ENCODE measurements at places on chromosomes 12 and 14.

DNA sequence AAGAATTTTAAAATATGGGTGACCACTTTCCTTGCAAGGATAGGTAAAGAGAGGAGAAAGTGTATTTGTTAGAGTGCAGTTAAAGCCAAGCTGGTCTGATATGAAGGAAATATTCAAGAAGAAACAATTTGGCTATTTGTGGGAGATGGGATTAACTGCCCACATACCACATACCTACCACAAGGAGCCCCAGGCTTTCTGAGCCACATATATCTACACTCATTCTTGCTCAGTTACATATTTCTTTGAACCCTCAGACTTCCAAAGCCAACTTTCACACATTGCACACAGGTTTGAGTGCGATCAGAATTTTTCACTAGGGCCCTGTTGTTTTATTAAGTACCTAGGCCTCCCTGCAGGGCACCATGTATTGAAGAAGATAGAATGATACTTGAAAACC is 330.2 kb downstream of the ZFP36L1 start:
- no peak for DNase-seq

DNA sequence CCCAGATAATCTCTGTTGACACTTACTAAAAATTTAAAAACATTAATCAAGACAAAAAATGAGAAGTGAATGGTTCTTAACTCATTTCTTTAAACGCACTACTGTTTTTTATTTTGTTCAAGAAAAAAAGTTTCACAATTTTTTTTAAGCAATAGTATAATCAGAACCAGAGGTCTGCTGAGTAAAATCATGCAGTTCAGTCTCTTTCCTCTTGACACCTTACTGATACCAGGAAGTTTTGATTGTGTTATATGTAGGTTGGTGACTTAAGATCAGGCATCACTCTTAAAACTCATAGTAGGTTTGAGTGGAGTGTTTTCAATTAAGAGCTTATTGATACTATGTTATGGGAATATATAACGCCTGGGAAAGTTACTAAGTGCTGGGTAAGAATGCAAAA is 121.4 kb downstream of the TRMT5 start:
- DNase-seq: no peak

DNA sequence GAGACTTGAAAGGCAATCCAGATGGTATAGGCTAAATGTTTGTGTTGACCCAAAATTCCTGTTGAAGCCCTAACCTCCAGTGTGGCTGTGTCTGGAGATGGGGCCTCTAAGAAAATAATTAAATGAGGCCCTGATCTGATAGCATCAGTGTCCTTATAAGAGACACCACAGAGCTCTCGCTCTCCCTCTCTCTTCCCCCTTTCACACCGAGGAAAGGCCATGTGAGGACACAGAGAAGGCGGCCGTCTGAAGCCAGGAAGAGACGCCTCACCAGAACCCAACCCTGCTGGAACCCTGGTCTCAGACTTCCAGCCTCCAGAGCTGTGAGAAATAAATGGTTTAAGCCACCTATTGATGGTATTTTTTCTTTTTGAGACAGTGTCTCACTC is 87.5 kb downstream of the SCARB1 start:
- no peak for DNase-seq

DNA sequence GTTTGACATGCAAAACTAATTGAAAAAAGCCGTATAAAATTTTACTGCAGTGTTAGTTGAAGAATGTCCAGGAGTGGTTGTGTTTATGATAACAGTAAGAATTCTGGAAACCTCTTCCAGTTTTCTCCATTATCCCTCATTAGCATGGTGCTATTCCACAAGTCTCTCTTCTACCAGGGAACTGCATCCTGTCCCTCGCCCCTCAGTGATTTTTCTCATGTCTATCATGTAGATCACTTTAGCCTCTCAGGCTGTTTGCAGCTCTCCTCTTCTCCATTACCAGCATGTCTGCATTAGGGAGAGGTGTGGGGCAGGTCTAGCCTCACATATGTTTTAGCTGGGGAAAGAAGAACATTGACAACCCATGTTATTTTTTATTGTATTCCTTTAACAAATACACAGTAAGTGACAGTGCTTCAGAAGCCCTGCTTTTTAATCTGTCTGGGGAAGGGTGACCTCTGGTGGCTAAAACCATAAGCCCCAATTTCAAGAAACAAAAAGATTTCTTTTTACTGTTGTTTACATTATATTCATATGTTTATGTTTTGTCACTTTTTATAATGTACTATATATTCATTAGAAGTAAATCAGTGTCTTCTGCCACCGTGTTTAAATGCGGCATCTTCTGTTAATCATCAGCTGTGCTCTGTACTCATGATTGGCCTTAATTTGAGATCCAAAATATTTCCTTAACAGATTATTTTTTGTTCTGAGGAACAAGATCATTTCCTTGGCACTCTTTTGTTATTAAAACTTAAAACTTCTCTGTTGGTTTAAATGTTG is 70.7 kb downstream of the RASSF8 start:
- DNase-seq: no peak

GRCh38 chr12:53481939-53482586 is 17.2 kb downstream of the MAP3K12 start:
- no peak for DNase-seq

GRCh38 chr12:19018302-19018970 is 111.1 kb upstream of the PLEKHA5 start:
- DNase-seq: no peak

DNA sequence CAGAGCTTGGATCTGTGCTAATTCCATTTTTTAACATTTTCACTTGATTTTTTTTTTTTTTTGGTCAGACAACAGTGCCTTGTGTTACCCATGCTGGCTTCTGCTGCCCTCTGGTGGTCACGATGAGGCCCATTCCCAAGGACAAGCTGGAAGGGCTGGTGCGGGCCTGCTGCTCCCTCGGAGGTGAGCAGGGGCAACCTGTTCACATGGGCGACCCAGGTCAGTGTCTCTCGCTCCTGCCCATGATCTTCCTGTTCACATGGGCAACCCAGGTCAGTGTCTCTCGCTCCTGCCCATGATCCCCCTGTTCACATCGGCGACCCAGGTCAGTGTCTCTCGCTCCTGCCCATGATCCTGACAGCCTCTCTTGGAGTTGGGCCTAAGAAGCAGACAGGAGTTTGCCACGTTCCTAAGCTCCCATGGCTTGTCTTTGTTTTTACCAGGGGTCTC is 59.4 kb downstream of the DGLUCY start:
- DNase-seq: peak; percentile 61

- no peak for DNase-seq
Measured at GRCh38 chr14:89672636-89673511, 255.8 kb upstream of the FOXN3 start.

DNA sequence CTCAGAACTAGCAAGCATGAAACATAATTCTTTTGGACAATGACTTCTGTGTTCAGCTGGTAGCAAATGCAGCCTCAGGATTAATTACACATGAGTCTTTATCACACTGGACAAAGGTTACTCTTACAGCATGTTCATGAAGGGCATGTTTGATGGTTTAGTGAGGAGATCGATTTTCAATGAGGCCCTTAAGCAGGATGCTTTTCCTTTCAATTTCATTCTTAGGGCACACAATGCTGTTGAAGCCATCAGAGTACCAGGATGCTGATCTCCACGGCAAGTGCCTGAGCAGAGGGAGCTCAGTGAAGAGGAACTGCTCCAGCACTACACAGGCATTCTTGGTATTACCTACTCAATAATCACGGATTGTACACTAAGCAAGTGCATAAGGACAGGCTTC is 542.0 kb downstream of the SNAPC1 start:
- no peak for DNase-seq

DNA sequence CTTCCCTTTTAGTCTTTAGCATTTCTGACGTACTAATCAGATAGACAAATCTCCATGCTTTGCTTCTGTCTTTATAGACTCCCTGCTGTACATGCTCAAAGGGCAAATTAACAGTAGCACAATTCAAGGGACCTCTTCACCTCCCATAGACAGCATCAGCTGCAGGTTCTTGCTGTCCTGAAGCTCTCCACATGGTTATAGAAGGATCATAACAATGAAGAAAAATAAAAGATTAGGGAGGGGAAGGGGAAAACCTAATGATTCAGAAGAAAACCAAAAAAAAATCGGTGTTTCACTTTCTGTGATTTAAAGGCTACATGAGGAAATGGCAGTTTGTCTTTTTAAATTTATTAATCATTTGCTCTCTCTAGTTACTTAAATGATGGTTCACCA is 155.5 kb downstream of the PTCSC3 start:
- no peak for DNase-seq

GRCh38 chr12:132772606-132773005 is 11.0 kb upstream of the ANKLE2 start:
- no peak for DNase-seq

DNA sequence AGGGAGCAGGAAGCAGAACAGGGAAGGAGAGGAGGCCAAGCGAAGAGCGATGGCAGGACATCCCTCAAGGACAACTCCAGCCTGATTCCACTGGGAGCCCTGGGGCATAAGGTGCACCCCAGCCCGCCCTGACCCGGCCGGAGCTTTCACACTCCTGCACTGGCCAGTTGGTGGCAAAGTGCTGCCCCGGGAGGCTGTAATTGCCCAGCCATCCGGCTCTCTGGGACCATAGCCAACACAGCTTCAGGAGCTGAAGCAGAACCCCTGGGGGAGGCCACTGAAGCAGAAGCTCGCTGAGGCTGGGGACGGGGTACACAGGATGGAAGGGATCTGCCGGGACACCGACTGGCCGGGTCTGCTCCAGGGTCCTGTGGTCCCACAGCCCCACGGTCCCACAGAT is 41.9 kb upstream of the BEGAIN start:
- no peak for DNase-seq

DNA sequence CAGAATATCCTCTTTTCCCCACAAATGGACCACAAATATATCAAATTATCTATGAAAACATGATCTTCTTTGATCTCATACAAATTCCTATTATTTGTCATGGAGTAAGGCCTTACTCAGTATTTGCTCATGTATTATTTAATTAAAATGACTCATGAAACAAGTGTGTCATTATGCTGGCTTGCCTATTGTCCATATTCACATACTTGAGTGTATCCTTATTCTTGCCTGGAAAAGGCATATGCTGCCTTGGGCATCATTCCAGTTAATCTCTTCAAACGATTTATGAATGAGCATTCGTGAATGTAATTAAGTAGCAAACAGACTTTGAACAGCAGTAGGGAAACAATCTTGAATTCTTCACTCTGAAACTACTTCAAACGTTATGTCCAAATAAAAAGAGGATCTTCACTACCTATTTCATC is 22.6 kb upstream of the SNRPF start:
- DNase-seq: no peak

- DNase-seq: no peak
Measured at GRCh38 chr14:75725481-75725880, 64.4 kb downstream of the TTLL5 start.

DNA sequence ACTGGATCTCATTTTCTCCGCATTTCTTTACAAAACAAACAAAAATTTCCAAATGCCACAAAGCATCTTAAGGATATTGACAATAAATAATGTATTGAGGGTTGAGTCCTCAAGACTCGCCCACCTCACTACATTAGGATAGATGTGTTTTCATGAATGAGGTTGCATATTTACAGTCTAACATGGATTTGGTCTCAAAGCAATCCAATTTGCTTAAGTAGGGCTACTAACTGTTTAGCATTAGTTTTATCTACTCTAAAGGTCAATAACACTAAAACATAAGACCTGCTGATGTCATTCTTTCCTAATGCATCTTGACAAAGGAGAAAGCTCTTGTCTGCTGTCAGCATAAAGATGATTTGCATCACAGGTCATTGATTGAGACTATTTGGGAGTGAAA is 82.4 kb downstream of the PTPRR start:
- no peak for DNase-seq

- peak; percentile 79 for DNase-seq
Measured at GRCh38 chr12:112108202-112109079, at the start of gene NAA25. Gene NAA25 (minus strand): TSS chr12:112108783. CDS start chr12:112108773, 10 bp downstream.

GRCh38 chr14:102901633-102902032 is 20.8 kb upstream of the AMN start:
- DNase-seq: no peak

DNA sequence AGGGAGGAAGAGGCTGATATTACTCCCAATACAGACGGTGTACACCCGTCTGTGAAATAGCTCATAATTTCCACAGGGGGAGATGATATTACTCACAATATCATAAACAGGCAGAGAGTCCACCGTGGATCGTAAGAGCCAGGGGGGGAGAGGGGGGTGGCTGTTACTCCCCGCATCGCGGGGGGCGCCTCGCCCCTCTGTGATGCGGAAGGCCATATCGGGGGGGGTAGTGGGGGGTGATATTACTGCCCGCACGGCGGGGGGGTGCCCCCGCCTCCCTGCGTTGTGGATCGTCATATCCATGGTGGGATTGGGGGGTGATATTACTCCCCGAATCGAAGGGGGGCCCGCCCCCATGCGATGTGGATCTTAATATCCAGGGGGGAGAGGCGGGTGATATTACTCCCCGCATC is 91.9 kb downstream of the FRMD6 start:
- no peak for DNase-seq

DNA sequence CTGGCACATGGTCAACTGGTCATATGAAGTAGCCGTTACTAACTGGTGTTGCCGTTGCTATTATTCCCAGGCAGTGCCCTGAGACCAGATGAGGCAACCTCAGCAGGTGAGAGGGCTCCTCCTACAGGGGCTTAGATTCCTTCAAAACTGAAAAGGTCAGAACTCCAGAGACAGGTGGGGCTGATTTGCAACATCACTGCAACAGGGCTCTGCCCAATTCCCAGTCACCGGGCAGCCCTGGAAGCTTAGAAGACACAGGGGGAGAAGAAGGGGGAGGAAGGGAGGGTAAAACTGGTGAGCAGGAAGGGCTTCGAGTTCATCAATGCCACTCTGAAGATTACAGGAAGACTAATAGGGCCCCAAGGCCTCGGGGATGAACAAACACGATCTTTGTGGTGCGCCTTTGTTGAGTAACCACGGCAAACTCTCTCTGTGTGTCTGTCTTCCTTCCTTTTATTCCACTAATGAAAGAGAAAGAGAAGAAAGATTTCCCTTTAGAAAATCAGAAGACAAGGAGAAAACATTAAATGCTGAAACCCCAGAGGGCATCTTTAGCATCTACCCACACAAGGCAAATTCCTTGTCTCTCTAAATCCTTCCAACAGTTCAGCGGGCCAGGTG is 749.1 kb upstream of the TBX3 start:
- no peak for DNase-seq

DNA sequence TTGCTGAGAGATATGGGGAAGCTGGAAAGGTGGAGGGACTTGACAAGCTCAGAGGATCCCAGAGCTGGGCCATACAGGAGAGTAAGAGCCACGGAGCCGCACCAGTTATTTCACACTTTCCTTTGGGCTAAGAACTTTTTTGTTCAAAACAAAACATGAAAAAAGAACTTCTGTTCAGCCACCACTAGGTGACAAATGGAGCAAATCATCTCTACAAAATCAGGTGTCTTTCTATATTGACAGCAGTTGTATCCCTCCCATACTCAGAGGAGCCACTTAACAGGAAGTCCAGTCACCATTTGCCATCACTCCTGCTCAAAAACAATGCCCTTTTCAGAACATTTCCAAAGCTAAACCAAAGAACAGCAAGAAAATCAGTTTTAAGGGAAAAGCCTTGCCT is 70.3 kb upstream of the DBX2 start:
- DNase-seq: no peak

- DNase-seq: no peak
Measured at GRCh38 chr14:54420478-54421142, 20.6 kb downstream of the CNIH1 start.
